ENCODE measurements at places on chromosomes 16 and 17.
A peak's percentile ranks its signal among the peaks of the same experiment; 100 is the strongest.

DNA sequence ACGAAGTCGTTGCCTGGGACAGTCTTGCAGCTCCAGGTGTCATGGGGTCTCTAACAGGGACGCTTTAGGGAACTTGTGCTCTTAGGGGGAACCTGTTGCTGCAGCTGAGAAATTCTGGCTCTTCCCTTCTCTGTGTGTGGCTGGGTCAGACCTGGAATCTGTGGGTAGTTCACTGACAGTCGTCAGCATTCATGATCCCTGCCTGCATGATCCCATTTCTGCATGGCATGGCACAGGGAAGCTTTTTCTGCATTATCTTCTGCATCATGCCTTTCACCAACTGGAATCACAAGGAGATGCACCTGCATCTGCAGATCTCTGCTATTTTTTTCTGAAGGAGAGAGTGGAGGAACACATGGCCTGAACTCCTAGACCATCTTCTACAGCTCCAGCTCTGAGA, 85.6 kb downstream of the SOX9 start:
- no peak for DNase-seq

GRCh38 chr16:14559809-14560241, 70.2 kb downstream of the PARN start:
- peak; percentile 49 for DNase-seq

DNA sequence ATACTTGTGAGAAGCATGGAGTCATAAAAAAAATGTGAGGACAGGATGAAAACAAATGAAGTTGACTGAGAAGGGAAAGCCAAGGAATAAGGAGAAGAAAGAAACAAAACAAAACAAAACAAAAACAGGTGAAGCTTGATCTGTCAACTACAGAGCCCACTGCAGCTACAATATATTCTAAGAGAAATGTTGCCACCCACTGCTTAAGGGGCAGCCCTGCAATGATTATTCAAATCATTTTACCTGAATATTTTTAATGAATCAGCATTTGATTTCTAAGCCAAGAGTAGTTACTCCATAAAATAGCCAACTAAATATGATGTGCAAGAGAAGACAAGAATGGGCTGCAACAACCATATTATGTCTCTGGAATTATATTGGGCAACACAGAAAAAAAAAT, 252.0 kb upstream of the KIF2B start:
- no peak for DNase-seq

DNA sequence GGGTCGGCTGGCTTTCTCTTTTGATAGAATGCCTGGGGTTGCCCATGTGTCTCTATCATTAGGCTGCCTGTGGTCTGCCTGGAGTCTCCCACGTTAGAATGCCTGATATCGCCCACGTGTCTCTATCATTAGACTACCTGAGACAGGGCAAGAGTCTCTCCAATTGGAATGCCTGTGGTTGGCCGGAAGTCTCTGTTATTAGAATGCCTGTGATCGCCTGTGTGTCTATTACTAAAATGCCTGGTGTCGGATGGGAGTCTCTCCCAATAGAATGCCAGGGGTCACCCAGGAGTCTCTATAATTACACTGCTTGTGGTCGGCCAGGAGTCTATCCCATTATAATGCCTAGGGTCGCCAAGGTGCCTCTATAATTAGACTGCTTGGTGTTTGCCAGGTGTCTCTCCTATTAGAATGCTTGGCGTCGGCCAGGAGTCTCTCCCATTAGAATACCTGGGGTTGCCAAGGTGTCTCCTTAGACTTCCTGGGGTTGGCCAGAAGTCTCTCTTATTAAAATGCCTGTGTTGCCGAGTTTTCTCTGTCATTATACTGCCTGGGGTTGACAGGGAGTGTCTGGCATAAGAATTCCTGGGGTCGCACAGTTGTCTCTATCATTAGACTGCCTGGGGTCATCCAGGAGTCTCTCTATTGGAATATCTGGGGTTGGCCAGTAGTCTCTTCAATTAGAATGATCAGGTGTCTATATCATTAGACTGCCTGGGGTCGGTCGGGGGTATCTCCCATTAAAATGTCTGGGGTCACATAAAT, 2272.8 kb downstream of the TP53TG3F start:
- no peak for DNase-seq

DNA sequence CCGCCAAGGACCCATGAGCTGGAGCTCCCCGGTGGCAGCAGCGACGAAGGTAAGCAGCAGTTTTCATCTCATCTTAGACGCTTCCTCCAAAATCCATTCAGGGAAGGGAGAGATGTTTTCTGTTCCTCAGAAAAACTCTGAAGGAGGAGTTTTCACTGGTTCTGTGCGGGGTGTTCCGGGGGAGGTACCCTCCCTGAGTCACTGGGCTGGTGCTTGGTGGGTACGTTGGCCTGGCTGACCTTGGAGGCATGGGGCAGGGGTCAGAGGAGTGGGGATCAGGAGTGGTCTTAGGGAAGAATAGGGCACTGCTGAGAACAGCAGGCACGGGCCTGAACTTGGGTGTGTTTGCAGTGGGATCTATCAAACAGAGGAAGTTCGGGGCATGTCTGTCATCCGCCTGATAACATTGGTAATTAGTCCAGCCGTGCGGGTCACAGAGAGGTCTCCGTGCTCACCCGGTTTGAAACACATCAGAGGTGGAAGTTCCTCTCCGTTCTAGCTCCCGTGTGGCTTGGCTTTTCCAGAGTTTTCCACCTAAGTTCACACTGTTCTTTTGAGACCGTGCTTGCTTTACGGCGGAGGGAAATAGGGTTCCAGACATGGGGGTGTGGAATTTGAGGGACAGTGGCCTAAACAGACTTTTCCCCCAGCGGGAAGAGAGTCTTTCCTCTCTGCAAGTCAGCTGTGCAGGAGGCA, 59.6 kb upstream of the CIBAR2 start:
- peak; percentile 20 for DNase-seq

- DNase-seq, result no peak
These were observed 15.6 kb upstream of the CCL8 start for GRCh38 chr17:34303606-34304005.

GRCh38 chr17:50710025-50710424, 2.3 kb upstream of the ANKRD40 start:
- DNase-seq, result no peak

- no peak for DNase-seq
These were observed 6.2 kb downstream of the MEAK7 start for GRCh38 chr16:84498223-84498610.

- no peak for DNase-seq
These were observed 28.8 kb downstream of the PRDM7 start for GRCh38 chr16:90048347-90048722.

DNA sequence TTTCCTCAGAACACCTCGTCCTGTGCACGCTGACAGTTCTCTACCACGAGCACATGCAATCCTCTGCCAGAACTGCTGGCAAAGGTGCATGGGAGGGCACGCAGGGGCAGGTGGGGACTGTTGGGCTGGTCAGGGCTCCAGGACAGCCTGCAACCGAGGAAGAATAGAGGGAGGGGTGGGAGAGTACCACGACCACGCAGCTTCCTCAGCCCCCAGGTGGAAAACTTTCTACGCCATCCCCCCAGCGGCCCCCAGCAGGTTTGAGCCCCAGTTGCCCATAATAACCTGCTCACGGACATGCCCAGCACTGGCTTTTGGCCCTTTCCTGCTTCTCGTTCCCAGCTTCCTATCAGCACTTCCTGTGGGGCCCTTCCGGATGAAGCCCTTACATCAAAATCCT, 199.3 kb downstream of the C16orf95 start:
- no peak for DNase-seq
